ENCODE measurements at places on chromosomes 3 and 15.

GRCh38 chr3:159766563-159767185 is 222.0 kb upstream of the IL12A start:
- DNase-seq: no peak

DNA sequence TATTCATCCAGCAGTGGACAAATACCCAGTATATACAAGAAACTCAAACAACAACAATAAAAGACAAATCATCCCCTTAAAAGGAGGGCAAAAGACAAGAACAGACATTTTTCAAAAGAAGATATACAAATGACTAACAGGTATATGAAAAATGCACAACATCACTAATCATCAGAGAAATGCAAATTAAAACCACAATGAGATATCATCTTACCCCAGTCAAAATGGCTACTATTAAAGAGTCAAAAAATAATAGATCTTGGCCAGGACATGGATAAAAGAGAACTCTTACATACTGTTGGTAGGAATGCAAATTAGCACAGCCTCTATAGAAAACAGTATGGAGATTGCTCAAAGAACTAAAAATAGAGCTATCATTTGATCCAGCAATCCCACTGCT is 16.9 kb downstream of the DHX36 start:
- no peak for DNase-seq

GRCh38 chr3:36864180-36865053 is 80.4 kb downstream of the TRANK1 start:
- no peak for DNase-seq

GRCh38 chr15:76512971-76513370 is 176.4 kb downstream of the ISL2 start:
- DNase-seq: no peak

DNA sequence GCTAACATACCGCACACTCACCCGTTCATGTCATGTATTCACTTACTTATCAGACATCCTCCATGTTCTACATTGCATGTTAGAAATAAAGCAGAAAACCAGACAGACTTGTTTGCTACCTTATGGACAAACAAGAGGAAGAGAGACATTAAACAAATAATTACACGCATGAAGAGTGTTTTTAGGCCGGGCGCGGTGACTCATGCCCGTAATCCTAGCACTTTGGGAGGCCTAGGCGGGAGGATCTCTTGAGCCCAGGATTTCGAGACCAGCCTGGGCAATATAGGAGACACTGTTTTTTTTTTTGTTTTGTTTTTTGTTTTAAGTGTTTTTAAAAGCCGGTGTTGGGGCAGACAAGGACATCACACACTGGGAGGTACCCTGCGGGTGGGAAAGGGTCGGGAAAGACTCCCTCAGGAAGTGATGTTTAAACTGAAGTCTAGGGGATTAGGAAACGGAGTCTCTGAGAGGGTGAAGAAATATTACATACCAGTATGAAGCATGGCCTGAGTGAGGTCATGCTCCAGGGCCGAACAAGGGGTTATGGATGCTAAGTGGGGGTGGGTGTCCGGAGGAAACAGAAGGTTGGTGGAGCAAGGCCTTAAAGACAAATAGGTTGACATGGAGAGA is 2.1 kb upstream of the USP3 start:
- no peak for DNase-seq

- DNase-seq: no peak
Measured at GRCh38 chr3:72663429-72663828, 184.8 kb downstream of the SHQ1 start.

DNA sequence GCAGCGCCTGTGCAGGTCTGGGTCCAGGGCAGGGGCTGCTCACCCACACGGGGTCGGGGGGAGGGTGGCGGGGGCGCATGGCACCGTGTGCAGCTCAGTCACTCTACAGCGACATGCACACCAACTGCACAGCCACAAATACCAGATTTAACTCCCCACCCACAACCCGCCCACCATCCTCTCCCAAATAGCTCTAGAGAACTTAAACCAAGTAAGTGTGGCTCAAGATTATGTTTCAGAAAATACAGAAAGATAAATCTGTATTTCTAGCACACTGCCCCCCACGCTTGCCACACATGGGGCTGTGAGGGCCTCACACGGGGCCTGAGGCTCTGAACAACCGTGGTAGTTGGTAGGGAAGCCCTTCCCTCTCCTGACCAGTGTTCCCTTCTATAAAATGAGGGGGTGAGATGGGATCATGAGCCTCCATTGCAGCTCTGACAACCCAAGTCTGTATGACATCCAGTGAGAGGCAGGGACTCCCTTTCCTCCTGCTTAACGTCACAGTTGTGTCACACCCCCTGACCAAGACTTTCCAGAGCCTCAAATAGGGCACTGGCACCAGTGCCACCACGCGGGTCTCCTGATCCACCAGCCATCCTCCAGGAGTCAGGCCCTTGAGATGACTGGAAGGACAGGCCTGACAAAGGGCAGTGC is 23.1 kb downstream of the POC1A start:
- DNase-seq: no peak

GRCh38 chr15:38520035-38520434 is 44.6 kb downstream of the RASGRP1 start:
- no peak for DNase-seq

DNA sequence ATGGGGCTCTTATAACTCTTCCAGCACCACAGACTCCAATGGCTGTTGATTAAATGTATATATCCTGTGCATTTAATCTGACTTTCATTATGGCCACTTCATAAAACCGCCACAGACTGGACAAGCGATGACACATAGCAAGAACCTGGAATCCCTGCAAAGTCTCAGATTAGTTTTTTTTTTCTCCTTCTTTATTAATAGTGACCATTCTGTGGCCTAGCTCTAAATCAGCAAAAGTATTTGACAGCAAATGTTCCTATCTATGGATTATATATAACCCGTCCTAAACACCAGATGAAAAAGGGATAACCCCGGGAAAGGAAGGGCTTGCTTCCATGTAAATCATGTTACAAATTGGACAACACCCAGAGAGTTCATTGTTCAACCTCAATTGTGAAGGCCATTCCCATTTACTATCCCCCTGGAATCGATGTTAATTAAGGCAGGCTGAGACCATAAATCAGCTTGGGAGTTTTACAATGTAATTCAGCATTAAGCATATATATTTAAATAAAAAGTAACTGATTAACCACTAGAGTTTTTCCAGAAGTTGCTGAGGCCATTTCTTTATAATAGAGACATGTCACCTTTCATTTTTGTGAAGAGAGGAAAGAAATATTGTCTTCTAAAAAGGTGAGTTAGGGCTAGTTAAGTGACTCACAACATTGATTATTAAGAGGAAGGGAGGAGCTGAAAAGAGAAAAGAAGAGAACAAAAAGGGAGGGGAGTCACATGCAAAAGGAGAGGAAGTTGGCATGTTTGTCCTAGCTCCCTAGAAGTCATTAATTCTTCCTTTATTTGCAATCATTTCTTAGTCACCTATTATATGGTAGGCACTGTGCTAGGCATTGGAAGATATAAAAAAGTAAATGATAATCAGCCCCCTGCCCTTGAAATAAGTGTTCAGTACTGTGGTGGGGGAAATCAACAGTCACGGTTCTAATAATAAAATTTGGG is 26.2 kb downstream of the ALDH1A2 start:
- DNase-seq: no peak

DNA sequence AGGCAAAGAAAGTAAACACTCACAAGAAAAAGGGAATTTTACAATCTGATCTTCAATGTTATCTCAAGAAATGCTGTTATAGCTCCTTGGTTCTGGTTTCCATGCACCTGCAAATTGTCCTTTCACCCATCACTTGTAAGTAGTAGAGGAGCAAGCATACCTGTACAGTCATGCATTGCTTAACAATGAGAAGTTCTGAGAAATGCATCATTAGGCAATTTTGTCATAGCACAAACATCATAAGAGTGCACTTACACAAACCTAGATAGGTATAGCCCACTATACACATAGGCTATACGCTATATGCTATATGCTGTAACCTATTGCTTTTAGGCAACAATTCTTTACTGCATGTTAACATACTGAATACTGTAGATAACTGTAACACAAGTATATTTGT is 672.3 kb downstream of the FHIT start:
- no peak for DNase-seq

DNA sequence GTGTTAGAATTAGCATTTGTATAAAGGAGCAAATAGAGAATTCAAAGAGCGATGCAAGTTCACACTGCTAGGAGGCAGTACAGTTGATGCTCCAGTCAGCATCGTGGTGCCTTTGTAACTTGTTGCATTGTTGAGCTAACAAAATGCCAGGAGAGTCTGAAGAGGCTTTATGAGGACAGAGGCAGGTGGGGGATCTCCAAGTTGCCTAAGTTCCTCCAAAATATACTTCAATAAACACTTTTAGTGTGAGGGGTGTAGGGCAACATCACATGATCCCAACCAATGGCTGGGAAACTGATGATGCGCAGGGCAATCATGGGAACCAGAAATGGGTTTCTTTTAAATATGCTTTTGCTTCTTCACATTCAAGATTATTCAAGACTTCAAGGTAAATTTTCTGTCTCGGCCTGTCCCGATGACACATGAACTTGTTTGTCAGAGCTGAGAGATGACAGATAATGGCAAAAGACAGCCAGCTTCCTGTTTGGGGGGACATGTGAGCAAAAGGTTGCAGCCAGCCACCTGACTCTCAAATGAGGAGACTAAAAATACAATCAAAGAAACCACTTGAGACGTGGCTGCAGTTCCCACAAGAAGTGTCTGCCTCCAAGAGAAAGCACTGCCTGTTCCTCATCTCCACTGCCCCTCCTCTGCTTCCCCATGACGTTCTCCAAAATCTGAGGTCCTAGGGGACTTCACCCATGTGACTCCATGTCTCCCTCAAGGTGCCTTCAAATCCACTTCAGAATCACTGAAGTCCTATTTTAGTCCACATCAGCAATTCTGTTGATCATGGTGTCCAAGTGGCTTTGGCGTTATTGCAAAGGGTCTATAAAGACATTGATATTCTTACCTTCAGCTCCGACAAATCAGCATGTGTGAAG is 39.3 kb downstream of the KLHL6 start:
- DNase-seq: peak; percentile 37

DNA sequence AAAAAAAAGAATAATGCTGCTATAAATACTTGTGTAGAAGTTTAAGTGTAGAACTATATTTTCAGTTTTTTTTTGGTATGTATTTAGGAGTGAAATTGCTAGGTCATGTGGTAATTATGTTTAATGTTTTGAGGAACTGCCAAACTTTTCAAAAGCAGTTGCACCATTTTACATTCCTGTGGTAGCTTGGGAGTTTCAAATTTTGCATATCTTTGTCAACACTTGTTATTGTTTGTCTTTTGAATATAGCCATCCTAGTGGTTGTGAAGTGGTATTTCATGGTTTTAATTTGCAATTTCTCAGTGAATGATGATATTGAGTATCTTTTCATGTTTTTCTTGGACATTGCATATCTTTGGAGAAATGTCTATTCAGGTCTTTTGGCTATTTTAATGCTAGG is 30.4 kb downstream of the SKIL start:
- no peak for DNase-seq

DNA sequence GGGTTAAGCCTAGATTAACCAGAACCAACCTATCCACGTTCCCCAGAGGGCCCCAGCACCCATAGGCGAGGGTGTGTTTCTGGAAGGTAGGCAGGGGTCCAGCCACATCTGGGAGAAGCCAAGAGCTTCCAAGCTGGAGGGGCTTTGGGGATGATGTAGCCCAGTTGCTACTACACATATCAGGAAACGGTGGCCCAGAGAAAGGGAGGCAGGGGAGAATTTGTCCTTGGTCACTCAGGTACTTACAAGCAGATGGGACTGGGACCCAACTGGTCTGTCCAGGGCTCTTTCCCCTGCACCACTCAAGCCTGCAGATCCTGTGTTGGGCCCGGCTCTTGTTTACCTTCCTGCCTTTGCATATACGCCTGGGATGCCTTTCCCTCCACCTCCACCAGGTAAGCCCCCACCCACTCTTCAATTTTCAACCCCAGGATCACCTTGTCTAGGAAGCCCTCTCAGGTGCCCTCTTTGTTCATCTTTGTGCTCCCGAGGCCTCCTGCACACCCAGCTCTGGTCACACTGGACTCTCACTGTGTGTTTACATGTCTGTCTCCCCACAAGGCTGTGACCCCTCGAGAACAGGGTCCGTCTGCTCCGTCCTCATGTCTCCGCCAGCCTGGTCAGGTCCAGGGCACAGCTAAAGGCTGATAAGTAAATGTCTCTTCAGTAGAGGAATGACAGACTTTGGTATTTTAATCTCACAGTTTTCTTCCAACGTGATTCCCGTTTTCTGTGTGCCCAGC is 204.4 kb upstream of the LINGO1 start:
- DNase-seq: no peak

GRCh38 chr3:193168931-193169330 is 72.1 kb upstream of the PLAAT1 start:
- DNase-seq: no peak

DNA sequence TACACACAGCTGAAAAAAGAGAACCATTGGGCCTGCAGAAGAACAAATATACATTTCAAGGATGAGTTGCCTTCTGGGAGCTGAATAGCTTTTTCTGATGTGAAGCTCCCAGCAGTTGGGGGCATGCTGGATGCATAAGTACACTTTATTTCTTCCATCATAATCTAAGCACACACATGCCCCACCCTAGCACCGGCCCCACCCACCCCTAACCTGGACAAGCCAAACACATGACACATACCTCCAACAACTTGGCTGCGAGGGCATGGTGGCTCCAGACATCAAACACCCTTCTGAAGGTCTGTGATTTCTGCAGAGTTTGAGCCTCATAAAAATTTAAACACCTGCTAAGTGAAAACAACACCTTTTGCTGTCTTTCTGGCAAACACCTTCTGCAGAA is 307.2 kb upstream of the TRIM42 start:
- DNase-seq: no peak

DNA sequence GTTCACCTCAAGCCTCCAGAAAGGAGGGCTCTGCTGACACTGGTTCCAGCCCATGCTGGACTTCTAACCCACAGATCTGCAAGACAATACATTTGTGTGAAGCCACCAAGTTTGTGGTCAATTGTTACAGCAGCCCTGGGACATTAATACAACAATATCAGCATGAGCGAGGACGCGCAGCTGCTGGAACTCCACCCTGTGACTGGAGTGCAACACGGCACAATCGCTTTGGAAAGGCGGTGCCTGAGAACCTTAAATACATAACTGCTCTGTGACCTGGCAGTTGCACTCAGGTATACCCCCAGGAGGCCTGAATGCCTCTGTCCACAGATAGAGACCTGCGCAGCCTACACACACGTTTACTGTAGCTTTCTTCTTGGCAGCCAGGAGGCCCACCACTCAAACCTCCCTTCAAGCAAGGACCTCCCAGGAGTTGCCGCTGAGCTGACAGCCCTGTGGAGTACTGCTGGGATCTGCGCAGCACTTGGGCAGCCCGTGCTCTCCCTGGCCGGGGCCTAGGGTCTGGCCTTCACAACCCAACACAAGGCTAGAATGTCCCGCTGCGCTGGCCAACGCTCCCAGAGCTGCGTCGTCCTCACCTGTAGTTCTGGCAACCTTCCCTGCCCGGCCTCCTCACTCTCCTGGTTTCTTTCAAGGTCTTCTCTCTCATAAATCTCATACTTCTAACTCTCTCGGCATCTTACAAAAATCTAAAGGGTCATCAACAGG is 8.3 kb downstream of the MRPS25 start:
- DNase-seq: no peak

- DNase-seq: no peak
Measured at GRCh38 chr15:48467801-48468200, 136.6 kb downstream of the DUT start.
